ENCODE measurements at places on chromosomes 5 and 9. TPM values are rescaled to one million over a fixed set of nuclear protein-coding genes. Genes with fewer than 3 reads are reported as not detected.

DNA sequence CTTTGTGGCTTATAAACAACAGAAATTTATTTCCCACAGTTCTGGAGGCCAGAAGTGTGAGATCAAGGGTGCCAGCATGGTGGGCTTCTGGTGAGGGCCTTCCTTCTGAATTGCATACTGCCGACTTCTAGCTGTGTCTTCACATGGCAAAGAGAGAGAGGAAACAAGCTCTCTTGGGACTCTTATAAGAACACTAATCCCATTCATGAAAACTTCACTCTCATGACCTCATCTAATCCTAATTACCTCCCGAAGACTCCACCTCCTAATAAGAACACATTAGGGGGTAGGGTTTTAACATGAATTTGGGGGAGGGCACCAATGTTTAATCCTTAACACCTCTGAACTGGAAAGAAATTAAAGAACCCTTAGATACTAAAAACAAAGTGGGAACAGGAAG, 75.9 kb upstream of the MINAR2 start:
- no peaks in the 10 kb centered on the region for H3K36me3 ChIP-seq
- H3K4me3 ChIP-seq, result no peak overlapping the region
- no peaks in the 10 kb centered on the region for H3K27me3 ChIP-seq

- no peaks in the 10 kb centered on the region for H3K27me3 ChIP-seq
- no peaks in the 10 kb centered on the region for H3K4me1 ChIP-seq
- no peak overlapping the region for H3K27ac ChIP-seq
- no peak overlapping the region for H3K4me3 ChIP-seq
Observed at GRCh38 chr9:133842174-133842573, 104.0 kb upstream of the SARDH start.

DNA sequence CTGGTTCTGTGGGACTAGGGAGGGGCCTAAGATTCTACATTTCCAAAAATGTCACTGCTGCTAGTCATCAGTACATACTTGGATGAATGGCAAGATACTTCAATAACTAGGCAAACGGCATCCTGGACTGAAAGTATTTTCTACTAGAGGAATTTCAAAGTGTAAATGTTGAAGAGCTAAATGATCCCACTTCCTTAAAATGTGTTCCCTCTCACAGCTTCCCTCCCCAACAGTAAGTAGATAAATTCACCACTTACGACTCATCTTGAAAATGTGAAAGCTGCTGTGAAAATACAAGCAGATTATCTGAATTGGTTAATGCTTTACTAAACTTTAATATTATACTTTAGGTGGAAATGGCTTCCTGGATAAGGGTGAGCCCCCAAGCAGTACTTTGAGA, 1571.5 kb upstream of the WWC1 start:
- no peak for DNase-seq
- H3K27ac ChIP-seq, result no peak overlapping the region
- H3K4me3 ChIP-seq, result no peak overlapping the region

DNA sequence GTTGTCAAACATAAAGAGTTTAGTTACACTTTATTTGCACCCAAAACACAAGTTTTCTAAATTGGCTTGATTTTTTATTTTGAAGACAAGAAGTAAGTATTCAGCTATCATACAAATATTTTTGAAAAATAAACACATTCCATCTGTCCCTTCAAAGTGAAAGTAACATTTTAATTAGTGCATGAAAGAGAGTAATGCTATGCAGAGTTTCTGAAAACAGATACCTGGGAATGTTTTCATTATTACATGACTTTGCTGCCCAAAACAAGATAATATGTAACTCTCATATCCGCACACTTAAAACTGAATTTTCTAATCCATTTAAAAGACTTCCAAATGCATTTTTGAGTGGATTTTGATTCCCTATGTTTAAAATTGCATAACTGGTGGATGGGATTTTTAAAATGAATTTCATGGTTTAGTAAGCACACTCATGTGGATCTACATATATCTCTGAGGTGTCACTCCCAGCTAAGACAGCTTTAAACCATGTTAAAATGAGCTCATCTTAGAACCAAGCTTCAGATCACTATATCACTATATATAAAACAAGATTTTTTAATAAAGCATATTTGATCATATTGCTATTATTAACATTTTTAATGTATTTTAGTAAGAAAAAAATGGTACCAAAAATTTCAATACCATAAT, 127.5 kb downstream of the ATPSCKMT start:
- no peaks in the 10 kb centered on the region for H3K4me1 ChIP-seq
- no peaks in the 10 kb centered on the region for H3K36me3 ChIP-seq
- H3K4me3 ChIP-seq, result no peak overlapping the region
- DNase-seq, result no peak

- H3K4me3 ChIP-seq, result peak overlapping the region; percentile 21
- no peak for DNase-seq
Observed at GRCh38 chr5:124661317-124662141, 84.9 kb downstream of the ZNF608 start.

Gene RHOBTB3
- total RNA-seq, result 95.2 TPM

Gene C9
- total RNA-seq, result 0.05 TPM

Gene DAB2IP
- total RNA-seq, result 18.4 TPM

All from Panc1 (cell line).